ENCODE measurements at places on chromosomes 3 and 15.

DNA sequence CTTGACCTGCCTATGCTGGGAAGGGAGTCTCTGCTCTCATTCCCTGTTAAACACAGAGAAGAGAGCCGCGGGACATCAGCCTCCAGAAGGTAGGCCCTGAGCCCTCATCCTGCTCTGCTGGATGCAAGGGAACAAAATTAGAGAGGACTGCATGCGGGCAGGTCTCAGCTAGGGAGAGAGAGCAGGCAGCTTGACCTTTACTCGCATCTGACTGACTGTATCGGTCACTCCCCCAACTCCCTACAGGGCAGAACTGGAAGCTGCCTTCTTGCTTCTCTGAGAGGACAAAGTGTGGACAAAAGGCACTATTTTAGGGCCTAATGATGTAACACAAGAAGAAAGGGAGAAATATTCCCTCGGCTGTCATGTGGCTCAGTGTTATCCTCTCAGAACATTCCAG is 38.7 kb upstream of the ATOSA start:
- DNase-seq: no peak

DNA sequence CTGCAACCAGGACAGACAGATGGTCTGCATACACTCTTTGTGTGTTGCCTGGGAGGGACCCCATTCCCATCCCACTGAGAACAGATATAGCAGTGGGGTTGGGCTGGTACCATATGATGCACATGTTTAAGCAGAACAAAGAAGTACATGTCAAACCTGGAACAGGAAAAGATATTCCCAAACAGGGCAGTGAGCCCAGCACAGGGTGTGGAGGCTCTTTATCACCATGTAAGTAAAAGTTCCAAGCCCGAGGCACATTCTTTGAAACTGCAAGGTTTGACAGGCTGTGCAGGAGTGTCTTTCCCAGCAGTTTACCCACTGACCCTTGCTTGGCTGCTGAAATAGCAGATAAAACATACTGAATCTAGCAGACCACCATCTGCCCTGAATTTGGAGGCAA is 5.3 kb upstream of the ZNF445 start:
- no peak for DNase-seq

DNA sequence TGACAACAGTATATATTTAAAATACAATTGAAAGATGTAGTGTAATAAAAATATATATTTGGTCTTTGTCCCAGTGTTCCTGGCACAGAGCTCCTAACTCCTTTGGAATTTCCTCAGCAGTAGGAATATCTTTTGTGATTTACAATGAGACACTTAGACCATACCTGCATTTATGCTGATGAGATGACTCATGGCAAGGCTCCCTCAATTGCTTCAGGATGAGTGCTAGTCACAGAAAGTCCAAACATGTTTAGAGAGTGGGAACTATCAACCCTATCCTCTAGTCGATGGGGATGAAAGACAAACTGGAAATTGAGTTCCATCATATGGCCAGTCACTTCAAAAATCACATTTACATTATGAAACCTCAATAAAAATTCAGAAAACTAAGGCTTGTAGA is 588.3 kb upstream of the LMCD1 start:
- no peak for DNase-seq

- no peak for DNase-seq
These were observed 43.1 kb upstream of the LIMD1 start for GRCh38 chr3:45551214-45552010.

DNA sequence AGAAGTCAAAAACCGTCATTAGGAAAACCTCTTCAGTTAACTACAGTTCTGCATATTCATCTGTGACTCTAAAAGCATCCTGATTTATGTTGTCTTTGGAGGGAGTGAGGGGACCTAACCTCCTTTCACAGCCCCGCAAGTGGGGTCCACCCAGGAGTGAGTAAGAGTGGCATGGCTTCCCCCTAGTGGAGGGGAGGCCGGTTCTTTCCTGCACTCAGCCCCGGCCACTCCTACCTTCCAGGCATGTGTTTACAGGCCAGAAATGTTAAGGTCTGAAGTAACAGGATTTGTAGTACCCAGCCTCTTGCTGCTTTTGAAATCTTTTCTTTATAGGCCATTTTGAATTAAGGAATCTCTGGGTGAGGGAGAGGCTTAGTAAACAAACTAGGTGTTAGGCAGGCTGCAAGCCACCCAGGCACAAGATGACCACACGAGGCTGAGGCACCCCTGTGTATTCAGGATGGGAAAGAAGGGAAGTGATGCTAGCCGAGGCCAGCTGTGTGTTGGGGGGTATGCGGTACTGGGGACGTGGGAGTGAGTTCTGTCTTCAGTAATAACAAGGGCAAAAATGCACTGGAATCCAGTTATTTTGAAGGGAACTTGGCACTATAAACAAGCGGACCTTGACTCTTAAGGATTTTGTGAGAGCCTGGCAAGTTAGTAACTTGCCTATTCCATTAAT is 50.5 kb downstream of the CTDSPL start:
- no peak for DNase-seq

DNA sequence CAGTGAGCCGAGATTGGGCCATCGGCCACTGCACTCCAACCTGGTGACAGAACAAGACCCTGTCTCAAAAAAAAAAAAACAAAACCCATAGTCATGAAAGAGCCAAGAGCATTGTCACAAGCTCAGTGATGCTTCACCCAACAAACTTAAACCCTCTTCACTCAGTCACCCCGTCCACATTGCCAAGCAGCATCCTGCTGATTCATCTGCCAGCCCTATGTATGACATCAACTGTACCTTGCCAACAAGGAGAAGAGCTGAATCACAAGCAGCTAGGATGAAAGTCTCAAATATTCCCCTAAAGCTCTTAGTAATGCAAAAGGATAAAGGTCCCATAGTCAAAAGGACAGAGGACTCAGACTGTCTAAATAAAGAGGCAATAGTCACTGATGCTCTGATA is 90.0 kb downstream of the ANO10 start:
- DNase-seq: no peak

DNA sequence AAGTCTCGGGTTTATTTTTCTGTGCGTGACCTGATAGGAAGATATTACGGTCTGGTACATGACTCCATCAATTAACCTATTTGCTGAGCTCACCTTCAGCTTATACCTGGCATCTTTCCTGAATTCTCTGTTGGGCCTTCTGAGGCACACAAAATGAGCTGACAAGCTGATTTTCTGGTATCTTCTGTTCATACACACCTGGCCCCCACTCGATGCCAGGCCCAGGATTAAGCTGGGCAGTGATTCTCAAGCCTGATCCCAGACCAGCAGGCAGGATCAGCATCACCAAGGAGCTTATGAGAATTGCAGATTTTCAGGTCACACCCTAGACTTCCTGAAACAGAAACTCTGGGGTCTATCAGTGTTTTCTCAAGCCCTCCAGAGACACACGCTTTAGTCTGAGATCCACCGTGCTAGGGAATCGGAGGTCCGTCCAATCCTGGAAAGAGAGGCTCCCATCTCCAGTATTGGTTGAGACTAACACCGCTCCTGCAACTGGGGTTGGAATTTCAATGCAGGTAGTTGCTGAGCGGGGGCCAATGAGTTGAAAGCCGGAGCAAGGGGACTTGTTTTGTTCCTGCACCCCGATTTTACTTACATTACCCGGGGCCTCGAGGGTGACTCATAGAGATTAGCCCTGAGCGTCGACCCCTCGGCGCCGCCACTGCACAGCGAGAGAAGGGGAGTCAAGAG is 636 bp upstream of the EIF1B start:
- no peak for DNase-seq

GRCh38 chr3:90092994-90093393 is 985.6 kb downstream of the EPHA3 start:
- no peak for DNase-seq

DNA sequence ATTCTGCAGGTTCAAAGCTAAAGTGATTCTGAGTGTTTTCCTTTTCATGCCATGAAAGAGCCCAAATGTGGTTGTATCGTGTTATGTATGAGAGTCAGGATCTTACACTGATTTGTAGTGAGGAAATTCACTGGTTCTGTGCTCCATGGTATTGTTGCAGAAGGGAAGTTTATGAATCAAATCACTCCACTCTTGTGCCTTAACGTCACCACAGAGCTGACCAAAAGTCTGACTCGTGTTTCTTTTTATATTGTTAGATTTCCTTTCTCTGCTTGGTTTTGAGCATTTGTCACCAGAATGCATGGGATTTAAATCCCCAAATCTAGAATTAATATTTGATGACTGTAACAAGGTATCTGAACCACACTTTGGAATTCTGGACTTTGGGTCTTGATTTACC is 29.1 kb upstream of the SLC30A4 start:
- no peak for DNase-seq

DNA sequence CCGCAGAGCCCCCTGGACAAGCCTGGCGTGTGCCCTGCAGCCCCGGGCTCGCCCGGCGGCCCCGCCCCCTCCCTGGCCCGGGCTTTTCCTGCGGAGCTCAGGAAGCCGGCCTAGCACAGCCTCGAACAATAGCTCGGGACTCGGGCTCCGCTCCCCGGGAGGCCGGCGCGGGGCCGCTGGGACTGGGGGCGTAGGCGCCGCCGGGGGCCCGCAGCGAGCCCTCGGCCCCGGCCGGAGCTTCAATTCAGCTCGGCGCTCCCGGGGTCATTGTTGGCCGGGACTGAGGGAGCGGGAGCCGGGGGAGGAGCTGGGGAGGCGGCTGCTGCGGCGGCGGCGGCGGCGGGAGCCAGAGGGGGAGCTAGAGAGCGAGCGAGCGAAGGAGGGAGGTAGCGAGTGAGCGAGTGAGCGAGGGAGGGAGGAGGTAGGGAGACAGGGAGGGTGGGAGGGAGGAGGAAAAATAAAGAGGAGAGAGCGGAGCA is 41.0 kb upstream of the ROPN1 start:
- no peak for DNase-seq

DNA sequence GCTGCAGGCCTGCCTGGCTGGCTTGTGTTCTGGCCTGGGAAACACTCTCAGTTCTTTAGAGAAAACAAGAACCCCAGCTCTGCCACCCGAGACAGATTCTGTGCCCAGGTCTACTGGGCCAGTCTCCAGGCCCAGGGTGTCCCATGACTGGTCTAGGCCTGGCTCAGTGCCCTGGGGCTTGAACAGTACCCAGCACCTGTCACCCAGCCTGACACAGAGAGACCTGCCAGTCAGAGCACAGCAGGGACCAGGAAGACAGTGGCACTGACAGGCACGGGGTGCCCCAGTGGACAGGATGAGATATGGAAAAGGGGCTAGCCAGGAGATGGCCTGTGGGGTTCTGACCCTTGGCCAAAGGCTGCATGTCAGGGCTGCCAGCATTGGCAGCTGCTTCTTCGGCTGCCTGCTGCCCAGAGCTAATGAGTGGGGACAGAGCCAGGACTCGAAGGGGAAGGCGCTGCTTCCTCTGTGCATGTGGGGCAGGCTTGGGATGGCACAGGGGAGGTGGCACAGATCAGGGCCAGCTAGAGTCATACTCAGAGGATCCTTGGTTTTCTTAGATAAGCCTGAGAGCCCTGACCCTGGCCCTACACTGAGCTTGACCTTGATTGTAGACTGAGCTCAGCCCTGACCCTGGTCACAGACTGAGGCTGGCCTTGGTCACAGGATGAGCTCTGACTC is 15.1 kb downstream of the CCDC33 start:
- no peak for DNase-seq

- DNase-seq: no peak
These were observed 196.9 kb downstream of the CLSTN2 start for GRCh38 chr3:140131895-140132294.

- no peak for DNase-seq
These were observed 1.0 kb downstream of the SHOX2 start for GRCh38 chr3:158105119-158105709.

GRCh38 chr3:9067352-9067975 is 104.2 kb upstream of the RAD18 start:
- DNase-seq: no peak

GRCh38 chr3:89504432-89504831 is 397.0 kb downstream of the EPHA3 start:
- DNase-seq: no peak

DNA sequence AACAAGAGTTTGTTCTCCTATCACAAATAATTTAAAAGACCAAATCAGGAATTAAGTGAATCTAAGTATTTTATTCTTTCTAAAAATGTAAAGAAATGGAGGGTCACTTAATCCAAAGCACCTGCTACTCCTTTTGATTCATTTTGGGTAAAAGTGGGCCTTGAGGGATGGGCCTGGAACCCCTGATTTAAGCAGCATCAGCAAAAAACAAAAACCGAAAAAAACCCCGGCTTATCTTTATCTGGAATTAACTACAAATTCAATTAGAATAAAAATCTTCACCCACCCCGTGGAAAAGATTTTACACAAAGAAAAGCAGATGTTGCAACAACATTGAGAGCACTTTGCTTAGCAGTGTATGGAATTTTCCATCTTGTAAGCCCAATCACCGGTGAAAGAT is 1018.2 kb downstream of the MCTP2 start:
- no peak for DNase-seq

- peak; percentile 80 for DNase-seq
These were observed 3.2 kb upstream of the LSG1 start for GRCh38 chr3:194675081-194675640.

GRCh38 chr3:134630506-134630905 is 20.3 kb downstream of the KY start:
- DNase-seq: no peak

DNA sequence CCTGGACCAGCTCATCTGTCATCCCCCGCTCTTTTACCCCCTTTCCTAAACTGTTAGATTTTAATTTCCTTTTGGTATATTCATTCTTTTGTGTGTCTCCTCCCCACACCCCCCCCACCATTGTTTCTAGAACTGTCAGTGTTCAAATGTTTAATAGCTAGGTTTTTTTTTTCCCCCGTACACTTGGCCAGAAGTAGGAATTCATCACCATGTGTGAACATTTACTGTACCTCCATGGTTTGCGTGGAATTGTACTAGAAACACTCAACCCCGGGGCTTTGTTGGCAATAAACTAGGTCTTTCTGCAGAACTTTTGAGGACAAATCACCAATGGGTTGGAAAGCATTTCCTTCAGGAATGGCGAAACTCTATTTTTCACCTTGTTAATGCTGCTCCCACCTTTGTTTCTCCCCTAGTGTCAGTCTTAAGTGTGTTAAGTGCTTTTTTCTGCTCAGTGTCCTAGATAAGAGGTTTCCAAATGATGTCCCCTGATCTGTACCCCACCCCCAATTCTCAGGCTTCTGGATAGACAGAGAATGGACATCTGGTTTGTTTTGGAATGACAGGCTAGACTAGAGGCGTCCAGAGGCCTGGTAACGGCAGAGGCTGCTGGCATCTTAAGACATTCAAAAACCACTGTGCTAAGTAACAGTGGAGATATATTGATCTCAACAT is 76.8 kb downstream of the SMAD3 start:
- no peak for DNase-seq

GRCh38 chr15:99712415-99712814 is 20.8 kb downstream of the LYSMD4 start:
- DNase-seq: no peak

- no peak for DNase-seq
These were observed 20.2 kb upstream of the CPOX start for GRCh38 chr3:98613616-98614015.

- no peak for DNase-seq
These were observed 327.9 kb downstream of the CHST2 start for GRCh38 chr3:143447491-143447890.

DNA sequence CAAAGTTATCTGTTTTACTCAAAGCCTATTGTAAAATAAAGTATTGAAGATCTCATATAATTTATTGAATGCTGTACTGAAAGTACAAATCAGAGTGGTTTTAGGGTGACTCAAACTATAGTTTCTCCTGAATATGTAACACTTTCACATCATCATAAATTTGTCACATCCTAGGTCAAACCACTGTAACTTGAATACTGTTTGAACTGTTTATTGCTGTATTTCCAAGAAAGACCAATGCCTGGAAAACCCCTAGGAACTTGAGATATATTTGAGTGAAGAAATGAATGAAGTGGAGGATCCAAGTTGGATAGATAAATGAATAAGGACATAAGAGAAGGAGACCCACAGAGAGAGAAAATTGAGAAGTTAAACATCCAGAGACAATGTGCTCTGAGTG is 348.2 kb downstream of the GRM7 start:
- DNase-seq: no peak

- DNase-seq: no peak
These were observed 279.8 kb downstream of the RORA start for GRCh38 chr15:60949039-60949977.

All from vagina (tissue), 2 donors.